Diencephalon (tissue), 1 donor: ENCODE measurements at places on chromosomes 4 and X. TPM values are rescaled to one million over a fixed set of nuclear protein-coding genes. Genes with fewer than 3 reads are reported as not detected.

Gene KIAA1210
- under 0.01 TPM for total RNA-seq

Gene TLR3
- total RNA-seq, result 2.1 TPM

Gene S100G
- not detected for total RNA-seq

Gene ZGRF1
- total RNA-seq, result 22.6 TPM

Gene RAB9B
- total RNA-seq, result 46.6 TPM

Gene TRIM75
- total RNA-seq, result not detected

Gene PNMA6A
- 26.5 TPM for total RNA-seq

Gene RGS12
- 70.4 TPM for total RNA-seq
